ENCODE measurements at places on chromosomes 4 and X.
A peak's percentile ranks its signal among the peaks of the same experiment; 100 is the strongest.

DNA sequence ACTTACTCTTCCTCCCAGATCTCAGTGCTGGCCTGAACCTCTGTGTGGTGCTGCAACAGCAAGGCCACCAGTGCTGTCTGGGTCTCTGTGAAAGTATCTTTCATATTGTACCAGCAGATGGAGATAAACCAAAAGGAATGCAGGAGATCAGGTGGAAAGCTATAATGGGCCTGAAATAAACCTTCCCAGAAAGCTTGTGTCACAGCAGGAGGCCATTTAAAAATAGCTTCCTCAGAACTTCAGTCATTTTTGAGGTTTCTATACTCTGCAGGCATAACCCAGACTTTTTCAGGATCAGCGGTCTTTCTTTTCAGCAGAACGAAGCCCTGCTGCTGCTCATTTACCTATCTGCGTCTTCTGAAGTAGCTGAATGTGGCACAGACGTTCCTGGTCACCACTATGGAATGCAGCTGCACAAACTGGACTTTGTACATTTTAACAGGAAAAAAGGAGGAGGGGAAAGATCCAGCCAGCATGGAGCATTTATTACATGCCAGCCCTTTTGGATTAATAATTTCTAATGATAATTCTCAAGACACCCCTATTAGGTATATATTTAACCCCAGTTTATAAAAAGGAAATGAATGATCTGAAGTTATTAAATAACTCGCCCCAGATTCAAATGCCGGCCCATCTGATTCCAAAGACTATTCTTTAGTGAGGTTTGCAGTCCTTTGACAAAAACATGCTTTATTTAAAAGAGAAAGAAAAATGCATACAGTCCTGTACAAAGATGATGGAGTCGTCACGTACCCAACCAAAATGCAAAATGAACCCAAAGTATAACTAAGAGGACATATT is 119.7 kb downstream of the NFKB1 start:
- peak; percentile 55 for DNase-seq

GRCh38 chr4:51960486-51960885 is 59.7 kb downstream of the LRRC66 start:
- DNase-seq = no peak

GRCh38 chrX:13899607-13900006 is 82.7 kb upstream of the GPM6B start:
- no peak for DNase-seq

- DNase-seq = no peak
Observed at GRCh38 chrX:130896802-130897501, 6.1 kb downstream of the ENOX2 start.

DNA sequence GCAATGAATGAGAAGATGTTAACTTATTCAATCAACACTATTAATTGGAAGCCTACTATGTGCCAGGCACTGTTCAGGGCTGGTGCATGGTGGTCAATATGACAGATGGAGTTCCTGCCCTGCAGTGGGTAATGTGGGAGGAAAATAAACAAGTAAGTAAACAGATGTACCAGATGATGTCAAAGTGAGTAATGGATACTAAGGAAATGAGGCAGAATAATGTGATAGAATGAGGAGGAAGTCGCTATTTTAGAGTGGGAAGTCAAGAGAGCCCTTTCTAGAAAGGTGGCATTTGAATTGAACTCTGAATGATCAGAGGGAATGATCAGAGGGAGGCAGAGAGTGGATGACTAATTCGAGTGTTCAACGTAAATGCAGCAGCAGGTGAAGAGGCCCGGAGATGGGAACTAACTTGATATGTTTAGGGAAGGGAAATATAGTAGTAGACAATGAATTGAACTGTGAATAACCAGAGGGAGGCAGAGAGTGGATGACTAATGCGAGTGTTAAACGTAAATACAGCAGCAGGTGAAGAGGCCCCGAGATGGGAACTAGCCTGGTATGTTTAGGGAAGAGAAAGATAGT is 48.3 kb downstream of the HMGB3 start:
- DNase-seq = no peak

DNA sequence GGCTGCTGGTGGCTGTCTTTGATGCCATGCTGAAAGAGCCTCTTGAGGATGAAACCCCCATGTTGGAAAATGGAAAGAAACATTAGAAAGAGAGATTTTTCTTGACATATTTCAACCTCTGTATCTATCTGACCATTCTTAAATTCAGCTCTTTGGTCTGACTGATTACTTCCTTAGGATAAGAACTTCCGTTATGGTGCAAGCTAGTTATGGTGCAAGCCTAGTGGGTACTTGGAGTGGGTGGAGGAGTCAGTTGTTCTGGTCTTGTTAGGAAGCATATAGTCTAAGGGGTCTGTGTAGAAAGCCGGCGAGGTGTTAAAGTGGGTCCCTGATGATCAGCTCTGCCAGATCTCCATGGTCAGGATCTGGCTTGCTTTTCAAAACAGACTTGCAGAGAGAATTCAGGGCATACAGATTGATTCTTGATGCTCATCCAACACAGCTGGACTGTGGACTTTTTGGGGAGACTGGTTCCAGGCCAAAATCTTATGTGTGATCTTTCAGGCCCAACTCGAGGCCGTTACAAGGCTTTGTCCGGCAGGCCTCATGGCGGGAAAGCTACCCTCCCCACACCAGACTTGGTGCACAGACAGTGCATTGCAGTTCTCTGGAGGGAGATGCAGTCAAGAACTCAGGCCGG is 82.8 kb upstream of the BOD1L1 start:
- DNase-seq = no peak

DNA sequence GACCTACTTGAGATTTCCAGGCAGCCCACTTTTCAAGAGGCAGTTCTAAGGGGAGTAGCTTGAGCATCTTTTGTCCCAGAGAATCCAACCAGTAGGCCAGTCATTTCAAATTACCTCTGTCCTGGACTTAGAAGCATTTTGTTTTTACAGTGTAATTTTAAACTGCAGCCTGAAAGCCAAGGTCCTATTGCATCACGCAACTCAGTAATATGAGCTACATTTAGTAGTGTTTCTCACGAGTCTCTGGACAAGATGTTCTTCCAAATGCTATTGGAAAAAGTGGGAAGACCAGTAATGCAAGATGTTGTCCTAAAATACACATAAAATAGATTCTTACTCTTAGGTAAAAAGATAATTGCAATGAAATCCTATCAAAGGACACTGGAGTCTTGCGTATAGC is 182.5 kb upstream of the ARX start:
- no peak for DNase-seq

Measured in right kidney (tissue), 9 donors.